Spleen (tissue), 13 donors: ENCODE measurements at places on chromosomes 5 and 9. TPM values are rescaled to one million over a fixed set of nuclear protein-coding genes. Genes with fewer than 3 reads are reported as not detected.

IER5L gene
- 7.7 TPM for polyA plus RNA-seq

- no peaks in the 10 kb centered on the region for H3K27me3 ChIP-seq
- peak overlapping the region; percentile 56 for H3K4me3 ChIP-seq
- H3K4me1 ChIP-seq, result peaks cover 30% of the 10 kb centered on the region
- no peaks in the 10 kb centered on the region for H3K36me3 ChIP-seq
Measured at GRCh38 chr9:93268551-93269314, 84.8 kb downstream of the WNK2 start.

RGS7BP gene
- 0.12 TPM for polyA plus RNA-seq

GRCh38 chr5:31378838-31379237, 153.1 kb downstream of the DROSHA start:
- no peaks in the 10 kb centered on the region for H3K4me1 ChIP-seq
- H3K27ac ChIP-seq, result no peak overlapping the region
- H3K36me3 ChIP-seq, result no peaks in the 10 kb centered on the region
- H3K4me3 ChIP-seq, result no peak overlapping the region
- peaks cover 8% of the 10 kb centered on the region for H3K27me3 ChIP-seq

PDE8B gene
- polyA plus RNA-seq, result 0.22 TPM
